ENCODE measurements at places on chromosomes 16 and 17.

- DNase-seq = no peak
Observed at GRCh38 chr17:72004611-72005331, 116.0 kb upstream of the SOX9 start.

DNA sequence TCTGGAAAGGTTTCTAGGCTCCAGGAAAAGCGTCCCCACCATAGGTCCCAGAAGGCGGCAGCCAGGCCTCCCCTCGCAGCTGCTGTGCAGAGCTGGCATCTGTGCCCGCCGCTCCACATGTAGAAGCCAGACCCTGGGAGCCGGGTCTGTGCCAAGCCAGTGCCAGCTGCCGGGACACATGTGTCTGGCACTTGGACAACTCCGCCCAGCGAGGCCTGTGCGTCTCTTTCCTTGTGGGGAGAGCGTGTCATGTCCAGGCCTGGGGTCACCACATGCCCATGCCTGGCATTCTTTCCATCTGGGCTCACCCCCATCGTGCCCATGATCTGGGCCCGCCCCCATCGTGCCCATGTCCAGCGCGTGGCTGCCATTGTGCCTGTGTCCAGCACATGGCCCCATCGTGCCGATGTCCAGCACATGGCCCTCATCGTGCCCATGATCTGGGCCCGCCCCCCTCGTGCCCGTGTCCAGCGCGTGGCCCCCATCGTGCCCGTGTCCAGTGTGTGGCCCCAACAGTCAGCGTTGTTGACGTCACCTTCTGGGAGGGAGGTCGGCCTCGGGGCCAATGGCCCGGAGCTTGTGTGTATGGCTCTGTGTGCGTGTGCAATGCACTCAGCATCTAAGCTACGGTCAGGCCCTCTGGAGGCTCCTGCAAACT lies 13.3 kb upstream of the ACSF3 start:
- DNase-seq = no peak

DNA sequence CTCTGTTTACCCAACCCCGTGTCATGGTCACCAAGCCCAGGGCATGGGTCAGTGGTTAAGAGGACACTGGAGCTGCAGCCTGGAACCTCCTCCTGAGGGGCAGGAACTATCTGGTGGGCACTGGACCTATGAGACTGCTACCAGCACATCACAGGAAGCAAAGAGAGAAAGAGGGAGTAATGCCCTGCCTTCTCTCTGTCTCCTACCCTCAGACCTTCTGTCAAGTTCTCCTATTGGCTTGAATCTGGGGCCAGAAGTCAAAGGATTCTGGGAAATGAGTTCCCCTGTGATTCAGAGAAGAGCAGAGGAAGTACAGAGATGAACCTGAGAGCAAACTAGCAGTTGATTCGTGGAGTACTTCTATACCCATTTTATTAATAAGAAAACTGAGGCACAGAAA lies 123.0 kb upstream of the GNAO1 start:
- DNase-seq = no peak

DNA sequence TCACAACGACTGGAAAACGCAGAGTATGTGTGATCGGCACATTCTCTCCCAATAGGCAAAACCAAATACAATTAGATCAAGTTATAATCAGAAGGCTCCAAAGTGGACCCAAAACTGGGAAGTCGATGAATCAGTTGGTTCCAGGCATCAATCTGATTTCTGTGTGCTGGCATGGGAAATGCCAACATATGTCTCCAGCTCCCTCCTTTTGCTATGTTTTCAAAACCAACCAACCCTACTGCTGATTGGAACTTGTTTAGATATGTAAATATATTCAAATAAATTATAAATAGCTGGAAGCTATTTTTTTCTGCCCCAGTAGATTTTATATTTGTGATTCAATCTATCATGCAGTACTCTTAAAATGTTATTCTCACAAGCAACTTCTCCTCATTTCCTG lies 284.2 kb downstream of the HS3ST3B1 start:
- no peak for DNase-seq

DNA sequence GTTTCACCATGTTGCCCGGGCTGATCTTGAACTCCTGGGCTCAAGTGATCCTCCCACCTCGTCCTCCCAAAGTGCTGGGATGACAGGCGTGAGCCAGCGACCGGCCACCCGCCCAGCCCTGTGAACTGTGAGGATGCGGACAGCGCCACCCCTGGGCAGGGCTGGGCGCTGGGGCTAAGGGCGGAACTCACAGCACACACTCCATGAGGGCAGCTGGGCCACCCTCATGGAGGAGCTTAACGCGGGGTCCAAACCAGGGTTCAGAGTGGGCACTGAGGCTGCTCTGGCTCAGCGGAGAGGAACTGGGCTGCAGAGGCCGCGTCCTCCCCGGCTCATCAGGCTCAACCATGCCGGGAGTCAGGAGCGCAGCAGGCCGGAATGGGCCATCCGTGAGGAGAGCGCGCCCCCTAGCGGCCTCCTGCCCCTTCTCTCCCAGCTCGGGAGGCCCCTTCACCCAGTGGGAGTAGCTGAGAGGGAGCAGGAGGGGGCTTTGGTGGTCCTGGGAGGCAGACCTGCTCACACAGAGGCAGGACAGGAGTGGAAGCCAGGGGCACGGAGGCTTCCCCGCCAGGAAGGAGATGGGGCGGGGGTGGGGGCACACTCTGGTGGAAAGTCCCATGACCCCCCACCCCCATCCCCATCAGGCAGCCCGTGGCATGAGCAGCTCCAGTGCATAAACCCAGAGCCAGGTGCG lies 13.8 kb downstream of the CORO7 start:
- peak; percentile 57 for DNase-seq

GRCh38 chr17:47649972-47650524 lies 329 bp downstream of the KPNB1 start:
- DNase-seq = no peak

DNA sequence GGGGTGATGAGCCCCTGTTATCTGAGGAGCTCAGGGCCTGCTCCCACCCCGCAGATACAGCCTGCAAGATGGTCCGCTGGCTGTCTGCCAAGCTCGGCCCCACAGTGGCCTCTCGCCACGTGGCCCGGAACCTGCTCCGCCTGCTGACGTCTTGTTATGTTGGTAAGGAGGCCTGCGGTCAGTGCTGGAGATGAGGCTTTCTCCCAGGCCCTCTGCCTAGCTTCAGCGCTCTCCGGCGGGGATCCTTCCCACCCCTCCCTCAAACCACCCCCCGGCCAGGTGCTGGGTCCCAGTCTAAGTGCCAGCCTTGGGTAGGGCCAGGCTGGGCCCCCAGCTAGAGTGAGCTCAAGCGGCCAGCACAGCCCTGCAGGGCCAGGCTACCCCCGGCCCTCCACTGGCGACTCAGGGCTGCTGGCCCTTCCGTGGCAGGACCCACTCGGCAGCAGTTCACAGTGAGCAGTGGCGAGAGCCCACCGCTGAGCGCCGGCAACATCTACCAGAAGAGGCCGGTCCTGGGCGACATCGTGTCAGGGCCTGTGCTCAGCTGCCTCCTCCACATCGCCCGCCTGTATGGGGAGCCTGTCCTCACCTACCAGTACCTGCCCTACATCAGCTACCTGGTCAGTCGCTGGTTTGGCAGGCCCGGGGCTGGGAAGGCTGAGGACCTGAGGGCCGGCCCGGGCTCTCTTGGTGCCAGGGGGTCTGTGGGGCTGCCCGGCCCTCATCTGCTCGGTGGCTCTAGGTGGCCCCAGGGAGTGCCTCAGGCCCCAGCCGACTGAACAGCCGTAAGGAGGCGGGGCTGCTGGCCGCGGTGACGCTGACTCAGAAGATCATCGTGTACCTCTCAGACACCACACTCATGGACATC lies 6.1 kb downstream of the WDR81 start:
- DNase-seq = no peak

DNA sequence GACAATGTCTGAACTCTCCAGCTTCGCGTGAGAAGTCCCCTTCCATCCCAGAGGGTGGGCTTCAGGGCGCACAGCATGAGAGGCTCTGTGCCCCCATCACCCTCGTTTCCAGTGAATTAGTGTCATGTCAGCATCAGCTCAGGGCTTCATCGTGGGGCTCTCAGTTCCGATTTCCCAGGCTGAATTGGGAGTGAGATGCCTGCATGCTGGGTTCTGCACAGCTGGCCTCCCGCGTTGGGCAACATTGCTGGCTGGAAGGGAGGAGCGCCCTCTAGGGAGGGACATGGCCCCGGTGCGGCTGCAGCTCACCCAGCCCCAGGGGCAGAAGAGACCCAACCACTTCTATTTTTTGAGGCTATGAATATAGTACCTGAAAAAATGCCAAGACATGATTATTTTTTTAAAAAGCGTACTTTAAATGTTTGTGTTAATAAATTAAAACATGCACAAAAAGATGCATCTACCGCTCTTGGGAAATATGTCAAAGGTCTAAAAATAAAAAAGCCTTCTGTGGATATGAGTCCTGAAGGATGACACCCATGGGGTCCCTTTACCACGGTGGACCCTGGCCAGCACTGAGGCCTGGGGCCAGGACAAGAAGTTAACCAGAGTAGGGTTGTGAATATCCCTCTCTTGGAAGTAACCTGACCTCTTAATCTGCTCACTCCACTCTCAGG lies 10.5 kb upstream of the ITGAD start:
- DNase-seq = peak; percentile 39

GRCh38 chr16:85412911-85413520 lies 200.1 kb upstream of the GSE1 start:
- DNase-seq = no peak

DNA sequence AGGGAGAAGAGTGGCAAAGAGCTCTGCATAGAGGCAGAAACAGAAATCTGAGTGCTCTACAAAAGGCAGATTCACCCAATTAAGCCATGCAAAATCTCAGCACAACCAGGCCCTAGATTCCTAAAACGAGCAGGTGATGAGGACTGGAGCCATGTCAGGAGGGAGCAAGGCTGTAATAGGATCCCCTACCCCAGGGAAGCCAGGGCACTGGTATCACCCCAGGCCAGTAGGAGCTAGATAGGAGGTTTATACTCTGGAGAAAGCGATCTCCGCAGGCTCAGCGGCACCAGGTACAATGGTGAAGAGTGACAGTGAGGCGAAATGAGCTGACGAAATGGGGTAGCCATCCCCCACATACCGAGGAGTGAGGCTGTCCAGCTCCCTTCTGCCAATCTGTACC lies 171.5 kb downstream of the PARN start:
- no peak for DNase-seq

DNA sequence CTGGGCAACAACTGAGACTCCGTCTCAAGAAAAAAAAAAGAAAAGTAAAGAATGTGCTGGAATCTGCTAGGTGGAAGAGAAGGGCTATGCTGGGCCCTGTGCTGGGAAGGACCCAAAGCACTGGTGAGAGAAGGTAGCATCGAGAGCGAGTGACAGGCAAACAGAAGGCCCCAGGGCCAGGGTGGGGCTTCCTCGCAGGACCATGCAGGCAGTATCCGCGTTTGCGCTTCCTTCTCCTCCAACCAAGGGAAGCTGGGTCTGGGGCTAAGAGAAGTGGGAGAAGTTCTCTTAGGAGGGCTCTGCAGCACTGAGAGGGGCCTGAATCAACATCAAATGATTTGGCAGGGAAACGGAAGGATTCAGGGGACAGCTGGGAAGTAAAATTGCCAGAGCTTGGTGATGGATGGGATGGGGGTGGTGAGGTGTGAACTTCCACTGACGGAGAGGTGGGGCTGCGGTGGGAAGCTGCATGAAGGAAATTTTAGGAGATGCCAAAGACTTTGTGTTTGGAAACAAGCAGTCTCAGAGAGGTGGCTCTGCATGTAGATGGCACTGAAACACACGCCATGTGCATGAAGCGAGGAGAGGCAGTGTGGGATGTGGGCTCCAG lies 5.2 kb upstream of the ECI1 start:
- DNase-seq = no peak

- no peak for DNase-seq
Observed at GRCh38 chr17:9897372-9897968, 7.6 kb downstream of the RCVRN start.

- DNase-seq = no peak
Observed at GRCh38 chr16:84850714-84851113, 30.9 kb downstream of the CRISPLD2 start.

DNA sequence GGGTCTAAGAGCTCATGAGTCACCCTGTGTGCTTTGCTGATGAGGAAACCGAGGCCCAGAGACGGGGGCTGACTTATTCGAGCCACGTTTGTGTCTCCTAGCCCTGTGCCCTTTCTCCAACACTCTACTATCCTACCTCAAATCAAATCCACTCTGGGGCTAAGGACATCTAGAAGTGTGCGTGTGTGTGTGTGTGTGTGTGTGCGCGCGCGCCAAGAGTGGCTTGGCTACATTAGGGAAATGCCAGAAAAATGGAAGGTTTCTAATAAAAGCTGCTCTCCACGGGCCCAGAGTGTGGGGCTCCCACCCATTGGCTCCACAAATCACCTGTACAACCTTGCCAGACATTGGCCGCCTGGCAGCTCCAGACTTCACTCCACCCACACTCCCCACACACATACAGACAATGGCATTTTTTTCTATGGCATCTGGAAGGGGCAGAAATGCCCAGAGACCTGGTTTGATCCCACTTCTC lies 30.3 kb upstream of the PHOSPHO1 start:
- DNase-seq = no peak

GRCh38 chr16:81905277-81905676 lies 106.0 kb downstream of the SDR42E1 start:
- no peak for DNase-seq
